Activated CD4-positive, alpha-beta T cell treated with anti-CD3 and anti-CD28 coated beads, Interleukin-2, amount 10 ng/mL, durations not matched to agents 7 days and 5 days (primary cell): ENCODE measurements at places on chromosomes 4 and X. TPM values are rescaled to one million over a fixed set of nuclear protein-coding genes. Genes with fewer than 3 reads are reported as not detected.

DNA sequence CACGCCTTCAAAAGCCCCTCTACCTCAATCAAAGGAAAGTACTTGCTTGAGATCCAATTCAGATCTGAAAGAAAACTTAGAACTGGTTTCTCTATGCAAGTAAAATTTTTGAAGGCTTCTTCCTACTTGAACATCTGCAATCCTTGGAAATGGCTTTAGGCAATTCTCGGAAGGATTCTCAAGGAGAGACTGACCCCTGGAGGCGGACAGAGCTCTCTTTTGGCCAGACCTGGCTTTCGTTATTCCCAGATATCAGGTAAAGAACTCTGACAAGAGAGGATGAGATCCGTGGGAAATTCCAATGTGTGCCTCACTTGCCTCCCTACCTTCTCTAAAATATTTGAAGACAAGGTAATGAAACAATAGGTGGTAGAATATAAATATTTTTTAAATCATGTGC is 670.3 kb upstream of the FAM241A start:
- no peak for DNase-seq

The FIP1L1 gene
- total RNA-seq = 74.1 TPM

The DHRSX gene
- 16.1 TPM for total RNA-seq

GRCh38 chr4:110411574-110412011 is 64.4 kb upstream of the ENPEP start:
- no peak for DNase-seq

DNA sequence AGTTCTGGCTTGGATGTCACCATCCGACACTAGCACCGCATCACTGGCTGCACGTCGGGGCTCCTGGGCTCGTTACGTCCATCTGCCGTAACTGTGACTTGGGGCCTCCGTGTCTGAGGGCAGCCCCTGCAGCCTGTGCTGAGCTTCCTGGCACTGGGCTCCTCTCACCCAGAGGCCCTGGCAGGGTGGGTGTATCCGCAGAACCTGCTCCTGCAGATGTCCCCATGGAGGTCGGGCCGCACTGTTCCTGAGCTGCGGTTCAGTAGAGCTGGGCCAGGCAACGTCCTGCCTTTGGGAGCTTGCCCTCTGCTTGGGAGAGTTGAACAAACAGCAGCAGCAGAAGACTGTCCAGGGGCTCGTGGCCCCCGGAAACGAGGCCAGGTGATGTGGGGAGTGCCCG is 71.4 kb downstream of the RGS12 start:
- DNase-seq = no peak

DNA sequence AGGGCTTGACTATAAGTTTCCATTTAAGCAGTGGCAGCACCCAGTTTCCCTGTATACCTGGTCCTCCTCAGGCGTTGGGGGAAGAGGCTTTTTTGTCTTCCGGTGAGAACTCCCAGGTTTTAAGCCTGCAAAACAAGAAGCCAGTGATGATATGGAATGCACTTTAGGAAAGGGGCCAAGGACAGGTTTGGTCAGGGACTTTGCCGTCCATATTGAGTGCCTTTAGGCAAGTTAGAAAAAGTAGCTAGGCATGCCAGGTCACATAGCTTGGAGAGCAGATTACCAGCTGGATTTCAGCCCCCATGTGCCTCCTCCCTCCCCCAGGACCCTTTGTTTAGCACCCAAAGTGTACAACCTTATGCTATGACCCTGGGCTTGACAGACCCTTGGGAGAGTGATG is 13.6 kb upstream of the TIMM8A start:
- no peak for DNase-seq
